Stimulated activated CD8-positive, alpha-beta memory T cell treated with anti-CD3 and anti-CD28 coated beads, Interleukin-2, amount 100 ng/mL, for 1 hour (primary cell): ENCODE measurements at places on chromosomes 11 and 22.

DNA sequence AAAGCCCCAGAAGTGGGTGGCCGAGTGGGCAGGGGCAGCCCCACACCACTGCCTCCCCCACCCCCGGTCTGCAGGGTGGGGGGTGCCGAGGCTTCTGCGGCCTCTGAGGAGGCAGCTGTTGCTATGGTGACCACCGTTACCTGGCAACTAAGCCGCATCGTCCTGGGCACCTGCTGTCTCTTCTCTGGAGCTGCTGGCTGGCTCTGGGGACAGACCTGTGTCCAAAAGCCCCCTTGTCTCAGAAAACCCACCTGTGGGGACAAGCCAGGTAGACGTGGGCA, 79.9 kb upstream of the PRR5 start:
- no peak for DNase-seq

DNA sequence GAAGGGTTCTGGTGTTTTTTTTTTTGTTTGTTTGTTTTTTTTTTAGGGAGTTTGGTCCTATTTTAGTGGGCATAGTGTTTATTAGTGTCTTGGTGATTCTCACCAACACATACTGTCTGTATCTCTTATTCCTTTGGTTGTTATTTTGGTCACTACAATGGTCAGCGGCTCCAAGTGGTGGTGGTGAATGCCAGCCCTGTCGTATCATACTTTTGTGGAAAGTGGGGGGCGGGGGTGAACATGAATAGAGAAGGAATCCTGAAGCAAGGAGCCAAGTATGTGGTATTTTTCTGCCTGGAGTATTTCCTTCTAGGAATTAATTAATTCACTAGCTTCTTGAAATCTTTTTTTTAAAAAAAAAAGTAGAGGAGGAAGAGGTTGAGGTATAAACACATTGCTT, 79.6 kb downstream of the GRK3 start:
- no peak for DNase-seq

GRCh38 chr11:103591554-103591953, 444.9 kb upstream of the DDI1 start:
- DNase-seq: no peak

DNA sequence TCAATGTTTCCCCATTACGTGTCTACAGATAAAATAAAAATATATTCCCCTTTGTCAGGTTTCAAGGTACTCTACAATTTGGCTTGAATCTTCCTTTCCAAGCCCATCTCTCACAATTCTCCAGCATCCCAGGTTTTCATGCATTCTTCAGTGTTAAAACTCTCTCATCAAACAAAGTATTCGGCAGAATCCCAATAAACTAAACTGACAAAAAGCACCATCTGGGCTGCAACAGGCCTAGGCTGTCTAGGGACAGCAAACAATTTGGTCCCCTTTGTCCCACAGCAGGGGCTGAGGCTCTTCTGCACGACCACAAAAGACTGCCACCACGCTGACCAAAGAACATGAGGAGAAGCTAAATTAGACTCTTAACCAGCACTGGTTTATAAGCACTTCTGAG, 159.4 kb downstream of the CADM1 start:
- no peak for DNase-seq
